ENCODE measurements at places on chromosomes 6 and 20.

- DNase-seq = peak; percentile 90
Measured at GRCh38 chr6:25138233-25138933, 140.8 kb upstream of the CARMIL1 start.

DNA sequence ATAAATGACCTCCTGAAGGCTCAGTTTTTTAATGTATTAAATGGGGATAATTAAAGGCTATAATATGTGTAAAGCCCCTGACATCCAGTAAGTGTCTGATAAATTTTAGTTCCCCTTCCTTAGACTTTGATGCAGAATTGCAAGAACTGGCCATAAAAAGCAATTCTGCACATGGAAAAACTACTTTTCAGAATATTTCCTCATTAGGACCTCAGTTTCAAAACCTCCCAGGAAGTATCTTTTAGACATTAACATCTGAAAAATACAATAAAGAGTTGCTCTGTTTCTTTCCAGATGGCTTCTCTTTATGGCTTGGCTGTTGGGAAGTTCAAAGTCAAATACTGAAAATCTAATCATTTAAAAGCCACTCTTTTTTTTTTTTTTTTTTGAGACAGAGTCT is 106.3 kb upstream of the ZNF217 start:
- no peak for DNase-seq

DNA sequence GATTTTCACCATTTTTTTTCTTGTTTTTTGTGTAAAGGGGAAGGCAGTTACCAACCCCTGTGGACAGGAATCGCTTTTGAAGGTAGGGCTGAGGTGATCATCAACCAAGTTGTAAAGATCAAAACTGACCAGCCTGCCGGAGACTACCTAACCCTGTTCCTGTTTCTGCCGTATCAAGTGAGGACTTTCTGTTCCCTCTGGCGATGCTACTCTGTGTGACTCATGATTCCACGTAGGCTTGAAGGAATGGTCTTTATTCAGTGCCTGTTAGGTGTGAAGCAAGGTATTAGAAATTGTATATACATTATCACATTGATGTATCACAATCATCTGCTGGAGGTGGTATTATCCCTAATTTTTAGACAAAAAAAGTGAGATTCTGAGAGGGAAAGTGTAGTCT is 161.3 kb downstream of the SOX4 start:
- DNase-seq = no peak

DNA sequence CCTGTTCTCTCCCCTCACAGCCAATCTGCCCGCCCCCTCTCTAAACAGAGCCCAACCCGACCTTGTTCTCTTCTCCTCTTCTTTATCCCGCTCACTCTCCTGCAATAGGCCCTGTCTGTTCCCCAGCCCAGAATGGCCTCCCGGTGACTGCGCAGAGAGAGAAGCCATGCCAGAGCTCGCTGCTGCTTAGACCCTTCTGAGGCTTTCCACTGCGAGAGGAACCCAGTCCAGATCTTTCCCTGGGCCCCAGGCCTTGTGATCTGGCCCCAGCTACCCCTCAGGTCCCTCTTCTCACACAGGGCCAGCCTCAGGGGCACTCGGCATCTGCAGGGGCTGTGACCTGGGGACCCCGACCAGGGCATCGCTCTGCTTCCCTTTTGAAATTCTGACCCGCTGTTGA is 58.1 kb downstream of the TMEM242 start:
- no peak for DNase-seq
